ENCODE measurements at places on chromosomes 5 and 9.

GRCh38 chr9:69611221-69611620 is 61.0 kb downstream of the APBA1 start:
- no peak for DNase-seq

GRCh38 chr5:64690104-64690416 is 243 bp upstream of the SHISAL2B start:
- no peak for DNase-seq

GRCh38 chr5:179313849-179314521 is 31.3 kb downstream of the ADAMTS2 start:
- DNase-seq, result peak; percentile 45

GRCh38 chr5:104172976-104173375 is 610.4 kb upstream of the NUDT12 start:
- no peak for DNase-seq

DNA sequence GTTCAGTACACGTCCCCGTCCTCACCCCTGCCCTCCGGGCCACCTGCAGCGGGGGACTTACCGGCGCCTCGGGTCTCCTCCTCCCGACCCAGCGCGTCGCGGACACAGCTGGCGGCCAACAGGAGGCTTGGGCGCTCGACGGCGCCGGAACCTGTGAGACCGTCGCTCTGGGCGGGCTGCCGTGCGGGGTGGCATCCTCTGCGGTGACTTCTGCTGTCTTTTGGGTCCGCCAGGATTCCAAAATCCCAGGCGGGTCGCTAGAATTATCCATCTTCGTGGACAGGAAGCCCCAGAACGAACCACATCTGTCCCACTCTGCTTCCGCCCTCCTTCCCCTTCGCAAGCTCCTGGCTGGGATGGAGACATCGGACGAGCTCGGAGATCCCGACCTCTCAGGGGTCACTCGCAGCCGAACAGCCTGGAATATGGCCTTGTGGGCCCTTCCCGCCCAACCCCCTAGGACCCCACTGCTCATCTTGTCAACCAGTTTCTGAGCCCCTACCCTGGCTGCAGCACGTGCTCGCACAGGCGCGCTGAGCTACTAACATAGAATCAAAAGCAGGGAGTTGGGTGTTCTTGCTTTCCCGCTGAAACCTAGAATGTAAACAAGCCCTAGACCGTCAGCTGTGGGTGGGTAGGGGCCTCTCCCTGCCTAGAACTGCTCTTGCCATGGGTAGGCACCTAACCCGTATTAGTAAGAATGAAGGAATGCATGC is 947 bp upstream of the MARCHF3 start:
- no peak for DNase-seq

- no peak for DNase-seq
Measured at GRCh38 chr5:158194561-158194976, 335.6 kb upstream of the CLINT1 start.

- peak; percentile 97 for DNase-seq
Measured at GRCh38 chr9:130237763-130238524, 27.6 kb upstream of the HMCN2 start.

GRCh38 chr5:102700120-102700831 is 54.8 kb upstream of the PAM start:
- peak; percentile 70 for DNase-seq

- DNase-seq, result no peak
Measured at GRCh38 chr5:34005211-34005610, 2.6 kb downstream of the AMACR start.

- DNase-seq, result no peak
Measured at GRCh38 chr5:8730194-8730593, 815.7 kb downstream of the SEMA5A start.

DNA sequence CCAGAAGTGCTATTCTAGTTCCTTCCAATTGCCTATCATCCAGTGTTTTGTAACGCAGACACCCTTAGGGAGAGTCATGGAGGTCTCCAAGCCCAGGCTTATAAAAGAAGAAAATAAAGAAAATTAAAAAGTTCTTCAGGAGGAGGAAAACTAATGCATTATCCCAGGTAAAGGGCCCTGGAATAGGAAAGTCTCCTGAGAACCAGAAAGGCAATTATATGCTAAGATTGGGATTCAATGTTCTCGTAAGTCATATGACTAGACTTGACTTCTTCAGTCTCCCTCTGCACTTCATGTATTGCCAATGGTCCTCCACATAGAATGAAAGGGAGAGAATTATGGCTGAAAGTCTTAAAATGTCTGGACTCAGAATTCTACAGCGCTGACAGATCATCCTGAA is 154.4 kb upstream of the STK32A start:
- no peak for DNase-seq

All from DMS79 treated with DMSO at 0.1 percent for 48 hours (cell line).